ENCODE measurements at places on chromosomes 7 and 10.

DNA sequence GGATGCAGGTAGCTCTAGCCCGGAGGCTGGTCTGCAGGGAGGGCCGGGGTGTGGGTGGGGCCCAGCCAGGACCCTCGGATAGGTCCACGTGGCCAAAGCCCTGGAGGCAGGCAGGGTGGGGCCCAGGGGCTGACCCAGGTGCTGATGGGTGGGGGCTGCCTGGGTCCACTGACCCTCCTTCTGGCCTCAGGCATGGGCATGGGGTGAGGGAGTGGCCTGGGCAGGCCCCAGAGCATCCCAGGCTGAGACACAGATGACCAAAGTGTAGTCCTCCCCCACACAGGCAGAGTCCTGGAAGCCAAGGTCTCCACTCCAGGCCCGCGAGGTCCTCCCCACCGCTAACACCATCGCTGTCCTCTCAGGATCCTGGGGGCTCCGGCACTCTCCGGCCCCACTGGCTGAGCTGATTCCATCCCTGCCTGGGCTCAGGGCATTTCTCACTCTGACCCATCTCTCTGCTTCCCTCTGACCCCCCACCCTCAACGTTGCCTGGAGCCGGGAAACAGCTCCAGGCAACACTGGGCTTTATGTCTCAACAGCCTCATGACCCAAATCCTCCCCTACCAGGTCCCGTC, 20.7 kb upstream of the PPP2R2D start:
- 0 out of 2 replicates have a peak, but pooled peaks cover under 1% of the 10 kb centered on the region for H3K4me1 ChIP-seq
- DNase-seq = no peak
- no peak overlapping the region for H3K27ac ChIP-seq
- no peaks in the 10 kb centered on the region for H3K27me3 ChIP-seq

GRCh38 chr10:12337453-12338372, 11.6 kb upstream of the CAMK1D start:
- DNase-seq = no peak
- no peaks in the 10 kb centered on the region for H3K36me3 ChIP-seq
- no peak overlapping the region for H3K27ac ChIP-seq
- H3K4me3 ChIP-seq = no peak overlapping the region

DNA sequence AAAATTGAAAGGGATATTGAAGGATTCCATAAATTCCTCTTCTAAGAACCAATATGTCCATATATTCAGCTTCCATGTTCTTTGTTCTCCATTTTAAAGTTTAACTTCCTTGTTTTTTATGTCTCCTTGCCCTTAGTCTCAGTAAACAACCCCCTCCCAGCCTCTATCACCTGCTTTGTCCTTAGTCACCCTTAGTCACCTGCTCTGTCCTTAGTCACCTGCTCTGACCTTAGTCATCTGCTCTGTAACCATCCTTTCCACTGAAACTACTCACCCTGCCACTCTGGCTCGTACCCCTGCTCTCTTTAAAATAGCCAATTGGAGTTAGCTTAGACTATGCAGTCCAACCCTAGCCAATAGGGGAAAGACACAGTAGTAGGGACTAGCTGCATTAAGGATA, 136.2 kb upstream of the TMEM106B start:
- H3K36me3 ChIP-seq = no peaks in the 10 kb centered on the region
- H3K4me3 ChIP-seq = no peak overlapping the region
- DNase-seq = no peak
- no peak overlapping the region for H3K27ac ChIP-seq
- H3K27me3 ChIP-seq = no peaks in the 10 kb centered on the region

- peaks cover 6% of the 10 kb centered on the region for H3K4me1 ChIP-seq
- H3K27ac ChIP-seq = no peak overlapping the region
- no peak overlapping the region for H3K4me3 ChIP-seq
- peaks cover 97% of the 10 kb centered on the region for H3K27me3 ChIP-seq
- DNase-seq = no peak
- H3K36me3 ChIP-seq = no peaks in the 10 kb centered on the region
Observed at GRCh38 chr7:155378959-155379871, 78.7 kb upstream of the EN2 start.

DNA sequence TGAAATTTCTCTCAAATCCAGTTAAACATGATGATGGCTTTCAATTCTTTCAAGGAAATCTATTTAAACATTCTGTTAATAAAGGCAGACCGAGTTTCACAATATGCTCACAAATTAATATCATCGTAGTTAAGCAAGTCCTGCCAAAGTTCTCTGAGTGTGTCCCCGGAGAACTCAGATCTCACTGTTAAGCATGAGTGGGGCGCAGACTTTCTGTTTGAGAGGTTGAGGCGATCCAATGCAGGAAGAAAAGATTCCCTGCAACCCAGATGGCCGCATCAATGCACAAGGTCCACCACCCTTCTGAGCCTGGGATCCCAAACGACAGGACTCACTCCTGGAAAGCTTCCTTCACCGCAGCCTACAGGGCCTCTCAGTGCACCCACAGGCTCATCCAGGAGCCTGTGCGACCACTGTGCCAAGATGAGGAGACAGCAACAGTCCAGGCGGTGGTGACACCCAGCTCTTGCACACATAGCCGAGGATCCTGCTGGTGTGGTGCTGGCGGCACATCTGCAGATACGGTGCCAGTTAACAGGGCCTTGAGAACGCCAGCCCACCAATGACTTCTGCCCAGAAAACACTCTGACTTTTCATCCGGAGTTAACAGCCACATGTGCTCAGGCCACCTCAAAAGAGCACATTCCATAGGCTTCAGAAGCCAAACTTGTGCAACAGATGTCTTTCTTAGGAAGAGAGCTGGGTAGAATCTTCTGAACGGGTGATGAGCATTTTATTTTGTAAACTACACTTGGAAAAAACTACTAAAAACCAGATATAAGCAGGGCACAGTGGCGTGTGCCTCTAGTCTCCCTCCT, 102.1 kb downstream of the ZRANB1 start:
- no peaks in the 10 kb centered on the region for H3K36me3 ChIP-seq
- H3K27me3 ChIP-seq = no peaks in the 10 kb centered on the region
- peaks cover 15% of the 10 kb centered on the region for H3K4me1 ChIP-seq
- no peak for DNase-seq

- no peaks in the 10 kb centered on the region for H3K36me3 ChIP-seq
- H3K4me3 ChIP-seq = no peak overlapping the region
- no peak overlapping the region for H3K27ac ChIP-seq
- H3K4me1 ChIP-seq = no peaks in the 10 kb centered on the region
- DNase-seq = no peak
Observed at GRCh38 chr7:94190599-94191061, 186.5 kb upstream of the BET1 start.

GRCh38 chr10:126137562-126138221, 241.3 kb downstream of the FANK1 start:
- no peak for DNase-seq
- no peak overlapping the region for H3K27ac ChIP-seq
- no peaks in the 10 kb centered on the region for H3K27me3 ChIP-seq

- no peaks in the 10 kb centered on the region for H3K4me1 ChIP-seq
- no peak overlapping the region for H3K27ac ChIP-seq
- no peaks in the 10 kb centered on the region for H3K36me3 ChIP-seq
- no peak overlapping the region for H3K4me3 ChIP-seq
Observed at GRCh38 chr7:14905764-14906163, 3.2 kb upstream of the DGKB start.

- H3K27me3 ChIP-seq = no peaks in the 10 kb centered on the region
- peaks cover 3% of the 10 kb centered on the region for H3K4me1 ChIP-seq
- no peak for DNase-seq
- no peak overlapping the region for H3K4me3 ChIP-seq
- H3K36me3 ChIP-seq = no peaks in the 10 kb centered on the region
Observed at GRCh38 chr10:76649723-76650127, 987.9 kb downstream of the KCNMA1 start.

DNA sequence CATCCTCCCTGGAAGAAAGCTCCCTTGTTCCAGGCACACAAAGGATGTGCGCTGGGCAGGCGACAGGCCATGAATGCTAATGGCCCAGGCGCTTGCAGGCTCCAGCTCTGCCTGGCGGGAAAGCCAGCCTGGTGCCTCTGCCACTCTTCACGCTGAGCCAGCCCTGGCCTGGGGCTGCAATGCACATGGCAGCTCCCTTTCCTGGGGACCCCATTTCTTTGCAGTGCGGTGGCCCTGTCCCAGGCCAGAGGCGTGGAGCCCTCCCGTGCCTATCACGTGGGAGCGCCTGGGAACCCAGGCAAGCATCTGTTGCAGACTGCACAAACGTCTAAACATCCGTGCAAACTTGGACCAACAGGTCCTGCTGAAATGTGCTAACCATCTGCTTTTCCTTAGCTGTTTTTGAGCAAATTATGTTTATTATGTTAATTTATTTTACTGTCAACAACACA, 152.1 kb upstream of the LYZL2 start:
- H3K4me1 ChIP-seq = no peaks in the 10 kb centered on the region
- H3K4me3 ChIP-seq = no peak overlapping the region
- no peak for DNase-seq
- no peak overlapping the region for H3K27ac ChIP-seq
- H3K36me3 ChIP-seq = no peaks in the 10 kb centered on the region
- H3K27me3 ChIP-seq = no peaks in the 10 kb centered on the region

DNA sequence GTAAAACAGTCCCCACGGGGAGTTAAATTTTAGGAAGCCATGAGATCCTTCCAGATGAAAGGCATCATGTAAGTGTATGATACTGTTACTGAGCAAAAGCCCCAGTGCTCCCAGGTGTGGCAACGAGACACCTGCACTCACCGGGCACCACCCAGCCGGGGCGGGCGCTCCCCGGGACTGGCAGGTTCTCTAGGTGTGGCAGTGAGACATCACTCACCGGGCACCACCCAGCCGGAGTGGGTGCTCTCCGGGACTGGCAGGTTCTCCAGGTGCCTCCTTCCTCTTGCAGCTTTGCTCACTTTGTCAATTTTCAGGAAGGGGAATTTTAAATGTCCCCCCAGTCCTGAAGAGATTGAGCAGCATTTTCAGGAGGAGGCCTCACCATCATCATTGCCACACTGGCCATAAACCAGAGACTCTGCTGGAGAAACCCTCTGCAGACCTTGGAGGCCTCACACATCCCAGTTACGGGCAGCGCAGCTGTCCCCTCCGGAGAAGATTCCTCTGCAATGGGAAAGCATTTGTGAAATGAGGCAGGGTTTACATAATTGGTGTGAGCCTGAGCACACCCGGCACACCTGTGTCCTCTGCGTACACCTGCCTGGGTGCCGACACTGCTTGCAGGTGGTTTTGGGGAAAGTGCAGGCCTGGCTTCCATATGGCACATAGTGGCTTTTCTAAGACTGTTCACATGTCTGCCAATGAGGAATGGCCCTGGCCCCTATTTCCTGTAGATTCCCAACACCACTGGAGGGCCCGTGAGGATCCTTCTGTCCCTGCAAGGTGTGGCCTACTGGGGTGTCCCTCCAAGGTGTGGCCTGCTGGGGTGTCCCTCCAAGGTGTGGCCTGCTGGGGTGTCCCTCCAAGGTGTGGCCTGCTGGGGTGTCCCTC, 191.4 kb downstream of the EBF3 start:
- H3K36me3 ChIP-seq = no peaks in the 10 kb centered on the region
- H3K4me3 ChIP-seq = no peak overlapping the region
- no peak overlapping the region for H3K27ac ChIP-seq
- H3K27me3 ChIP-seq = no peaks in the 10 kb centered on the region

DNA sequence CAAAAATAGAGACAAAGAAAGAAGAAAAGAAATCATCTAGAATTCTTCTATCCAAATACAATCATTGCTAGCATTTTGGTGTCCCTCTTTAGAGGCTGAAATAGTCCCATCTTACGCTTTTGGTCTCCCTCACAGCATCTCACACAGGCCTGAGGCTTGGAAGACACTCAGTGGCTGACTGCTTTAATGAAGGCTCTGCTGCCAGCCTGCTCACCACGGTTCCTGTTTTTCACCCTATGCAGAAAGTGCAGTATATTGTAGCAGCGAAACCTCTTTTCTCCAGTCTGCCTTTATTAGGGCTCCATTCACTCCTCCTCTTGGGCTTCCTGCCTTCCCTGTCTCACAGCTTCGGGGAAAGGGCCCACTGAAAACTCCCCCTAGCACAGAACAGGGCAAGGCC, 102.2 kb downstream of the JCAD start:
- H3K36me3 ChIP-seq = no peaks in the 10 kb centered on the region
- no peak for DNase-seq
- no peak overlapping the region for H3K27ac ChIP-seq
- H3K4me3 ChIP-seq = no peak overlapping the region
- no peaks in the 10 kb centered on the region for H3K4me1 ChIP-seq

DNA sequence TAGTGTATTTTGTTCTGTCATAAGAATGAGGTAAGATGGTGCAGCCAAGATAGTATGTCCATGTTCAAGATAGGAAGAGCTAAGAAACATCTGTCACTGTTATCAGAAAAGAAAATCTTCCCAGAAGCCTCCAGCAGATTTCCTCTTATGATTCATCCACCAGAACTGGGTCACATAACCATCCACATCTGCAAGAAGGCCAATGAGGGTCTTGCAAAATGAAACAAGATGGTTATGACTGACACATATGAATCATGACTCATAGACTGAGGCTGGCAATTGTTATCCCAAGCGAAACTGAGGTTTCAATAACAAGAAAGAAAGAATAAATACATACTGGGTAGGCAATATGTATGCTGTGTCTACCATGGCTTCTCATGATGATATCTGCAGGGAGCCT, 30.3 kb downstream of the CCNJ start:
- H3K4me3 ChIP-seq = no peak overlapping the region
- no peak for DNase-seq
- H3K4me1 ChIP-seq = no peaks in the 10 kb centered on the region
- no peaks in the 10 kb centered on the region for H3K36me3 ChIP-seq
- H3K27ac ChIP-seq = no peak overlapping the region

DNA sequence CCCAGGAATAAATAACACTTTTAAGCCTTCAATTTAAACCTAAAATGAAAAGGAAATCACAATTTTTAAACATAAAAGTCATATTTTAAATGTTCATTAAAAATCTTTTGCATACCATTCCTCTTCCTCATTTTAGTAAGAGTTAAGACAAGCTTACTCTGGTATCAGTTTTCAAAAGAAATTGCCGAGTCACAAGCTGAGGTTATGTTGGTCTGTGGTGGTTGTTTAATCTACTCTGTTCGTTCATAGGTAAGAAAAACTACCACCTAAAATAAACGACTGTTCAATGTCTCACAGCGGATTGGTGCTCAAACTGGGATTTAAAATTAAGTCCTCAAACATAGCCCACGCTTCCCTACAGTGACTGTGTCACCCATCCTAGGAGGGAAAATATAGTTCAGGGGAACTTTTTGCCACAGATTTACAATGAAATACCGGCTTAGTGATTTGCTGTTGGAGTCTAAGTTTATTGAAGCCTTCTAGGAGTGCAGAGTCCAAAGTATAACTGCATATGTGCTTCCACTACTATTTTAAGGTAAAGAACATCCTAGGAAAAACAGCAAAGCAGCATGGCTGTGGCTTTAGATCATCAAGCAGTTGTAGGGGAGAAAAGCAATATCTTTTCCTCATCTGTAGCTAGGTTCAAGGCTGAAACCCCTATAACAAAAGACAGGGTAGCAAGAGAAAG, 61.1 kb downstream of the GNAT3 start:
- no peak overlapping the region for H3K27ac ChIP-seq
- no peaks in the 10 kb centered on the region for H3K27me3 ChIP-seq
- DNase-seq = no peak
- H3K4me3 ChIP-seq = no peak overlapping the region
- no peaks in the 10 kb centered on the region for H3K36me3 ChIP-seq

GRCh38 chr10:124022066-124022465, 71.3 kb downstream of the CHST15 start:
- H3K27me3 ChIP-seq = no peaks in the 10 kb centered on the region
- DNase-seq = no peak
- no peak overlapping the region for H3K27ac ChIP-seq
- peaks cover 19% of the 10 kb centered on the region for H3K4me1 ChIP-seq
- H3K36me3 ChIP-seq = no peaks in the 10 kb centered on the region
